GM23248 (cell line): ENCODE measurements at places on chromosomes 4 and X.
A peak's percentile ranks its signal among the peaks of the same experiment; 100 is the strongest.

DNA sequence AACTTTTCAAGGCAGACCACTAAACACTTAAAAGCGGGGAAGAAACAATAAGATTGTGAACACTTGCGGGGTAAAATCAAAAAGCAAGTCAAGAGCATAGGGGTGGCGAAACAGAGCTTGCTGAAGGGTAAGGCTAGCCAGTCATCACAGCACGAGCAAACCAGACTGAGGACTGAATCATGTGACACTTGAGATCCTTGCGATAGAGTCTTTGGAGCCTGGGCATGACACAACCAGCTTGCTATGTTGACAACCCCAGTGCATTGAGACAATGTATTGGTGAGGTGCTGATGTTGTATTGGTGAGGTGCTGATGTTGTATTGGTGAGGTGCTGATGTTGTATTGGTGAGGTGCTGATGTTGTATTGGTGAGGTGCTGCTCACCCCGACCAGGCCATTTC, 72.3 kb downstream of the SLIT2 start:
- DNase-seq, result no peak

- DNase-seq, result peak; percentile 29
These were observed 73.2 kb upstream of the BCOR start for GRCh38 chrX:40170830-40171512.

DNA sequence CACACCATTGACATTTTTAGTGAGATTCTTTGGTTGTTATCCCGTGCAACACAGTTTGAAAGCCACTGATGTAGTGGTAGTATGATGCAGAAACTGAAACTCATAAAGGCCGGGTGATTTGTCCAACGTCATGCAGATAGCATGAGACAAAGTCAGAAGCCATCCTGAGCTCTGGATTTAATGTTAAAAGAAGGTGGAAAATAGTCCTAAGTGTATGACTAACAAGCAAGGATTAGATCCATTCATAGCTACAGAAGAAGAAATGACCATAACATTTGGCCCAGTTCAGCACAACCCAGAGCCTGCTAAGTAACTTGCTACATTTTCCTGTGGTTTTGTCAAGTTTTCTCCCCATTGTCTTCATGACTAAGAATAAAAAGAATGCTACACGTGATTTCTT, 142.4 kb downstream of the AMELX start:
- DNase-seq, result peak; percentile 88

DNA sequence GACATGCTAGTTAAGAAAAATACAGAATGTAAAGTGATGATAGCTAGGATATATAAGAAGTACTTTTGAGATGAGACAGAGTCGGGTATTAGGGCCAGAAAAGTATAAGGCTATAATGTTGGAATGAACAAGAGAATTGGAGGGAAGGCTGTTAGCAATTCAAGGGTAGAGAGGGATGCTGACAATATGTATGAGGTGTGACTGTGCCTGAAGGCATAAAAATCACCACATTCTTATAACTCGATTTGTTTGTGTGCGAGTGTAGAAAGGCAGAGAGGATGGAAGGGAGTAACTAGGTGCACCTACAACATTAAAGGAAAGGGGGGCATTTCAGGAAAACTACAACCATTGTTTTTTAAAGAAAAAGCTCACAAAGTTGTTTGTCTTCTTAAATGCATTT, 86.0 kb downstream of the FAT4 start:
- DNase-seq, result no peak

DNA sequence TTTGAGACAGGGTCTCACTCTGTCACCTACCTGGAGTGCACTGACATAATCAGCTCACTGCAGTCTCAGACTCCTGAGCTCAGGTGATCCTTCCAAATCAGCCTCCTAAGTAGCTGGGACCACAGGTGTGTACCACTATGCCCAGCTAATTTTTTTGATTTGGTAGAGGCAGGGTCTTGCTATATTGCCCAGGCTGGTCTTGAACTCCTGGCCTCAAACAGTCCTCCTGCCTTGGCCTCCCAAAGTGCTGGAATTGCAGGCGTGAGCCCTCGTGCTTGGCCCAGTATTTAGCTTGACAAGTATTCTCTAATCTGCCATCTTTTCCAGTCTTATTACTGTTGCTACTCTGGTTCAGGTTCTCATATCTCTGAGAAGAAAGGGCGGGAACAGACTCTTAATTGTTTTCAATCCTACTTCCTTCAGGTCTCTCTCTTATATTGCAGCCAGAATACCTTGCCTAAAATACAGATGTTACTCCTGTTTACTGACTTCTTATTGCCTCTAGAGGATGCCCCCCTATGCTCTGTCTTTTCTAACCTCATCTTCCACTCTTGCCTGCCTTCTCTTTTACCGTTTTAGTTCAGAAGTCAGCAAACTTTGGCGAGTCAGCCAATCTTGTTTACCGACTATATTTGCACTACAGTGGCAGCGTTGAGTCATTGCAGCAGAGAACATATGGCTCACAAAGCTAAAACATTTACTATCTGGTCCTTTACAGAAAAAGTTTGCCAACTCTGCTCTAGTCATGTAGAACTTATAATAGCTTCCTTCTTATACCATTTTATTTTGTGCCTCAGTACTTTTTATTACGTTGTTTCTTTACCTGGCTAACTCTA, 19.0 kb downstream of the MRPL1 start:
- DNase-seq, result peak; percentile 24

GRCh38 chr4:27985522-27985921, 1124.9 kb downstream of the STIM2 start:
- DNase-seq, result no peak
